ENCODE measurements at places on chromosomes 1 and 21. TPM values are rescaled to one million over a fixed set of nuclear protein-coding genes. Genes with fewer than 3 reads are reported as not detected.

The BEND5 gene
- total RNA-seq, result 1.1 TPM

The NIT1 gene
- total RNA-seq, result 33.9 TPM

The ZNF670 gene
- total RNA-seq, result 3.2 TPM

The ZNF695 gene
- total RNA-seq, result 0.38 TPM

The C2CD2 gene
- 5.0 TPM for total RNA-seq

The S100B gene
- 0.91 TPM for total RNA-seq

The CLDN17 gene
- not detected for total RNA-seq

The DMRTA2 gene
- not detected for total RNA-seq

The DENND2C gene
- 0.75 TPM for total RNA-seq

The BLACAT1 gene
- total RNA-seq, result not detected

The S100A14 gene
- total RNA-seq, result not detected

The CHODL gene
- total RNA-seq, result not detected

The CD53 gene
- total RNA-seq, result 194 TPM

GRCh38 chr1:53573522-53573921 lies 114.3 kb downstream of the DMRTB1 start:
- DNase-seq, result no peak
- peaks cover 7% of the 10 kb centered on the region for H3K4me1 ChIP-seq
- H3K27me3 ChIP-seq, result no peaks in the 10 kb centered on the region
- no peak overlapping the region for H3K27ac ChIP-seq
- no peaks in the 10 kb centered on the region for H3K36me3 ChIP-seq

GRCh38 chr1:8745749-8746390 lies 71.6 kb downstream of the RERE start:
- H3K4me1 ChIP-seq, result no peaks in the 10 kb centered on the region
- H3K27ac ChIP-seq, result no peak overlapping the region
- H3K36me3 ChIP-seq, result no peaks in the 10 kb centered on the region

GRCh38 chr1:230191079-230191804 lies 124.2 kb downstream of the GALNT2 start:
- H3K27ac ChIP-seq, result no peak overlapping the region
- H3K27me3 ChIP-seq, result no peaks in the 10 kb centered on the region
- no peak for DNase-seq
- peaks cover 13% of the 10 kb centered on the region for H3K4me1 ChIP-seq
- no peaks in the 10 kb centered on the region for H3K36me3 ChIP-seq

DNA sequence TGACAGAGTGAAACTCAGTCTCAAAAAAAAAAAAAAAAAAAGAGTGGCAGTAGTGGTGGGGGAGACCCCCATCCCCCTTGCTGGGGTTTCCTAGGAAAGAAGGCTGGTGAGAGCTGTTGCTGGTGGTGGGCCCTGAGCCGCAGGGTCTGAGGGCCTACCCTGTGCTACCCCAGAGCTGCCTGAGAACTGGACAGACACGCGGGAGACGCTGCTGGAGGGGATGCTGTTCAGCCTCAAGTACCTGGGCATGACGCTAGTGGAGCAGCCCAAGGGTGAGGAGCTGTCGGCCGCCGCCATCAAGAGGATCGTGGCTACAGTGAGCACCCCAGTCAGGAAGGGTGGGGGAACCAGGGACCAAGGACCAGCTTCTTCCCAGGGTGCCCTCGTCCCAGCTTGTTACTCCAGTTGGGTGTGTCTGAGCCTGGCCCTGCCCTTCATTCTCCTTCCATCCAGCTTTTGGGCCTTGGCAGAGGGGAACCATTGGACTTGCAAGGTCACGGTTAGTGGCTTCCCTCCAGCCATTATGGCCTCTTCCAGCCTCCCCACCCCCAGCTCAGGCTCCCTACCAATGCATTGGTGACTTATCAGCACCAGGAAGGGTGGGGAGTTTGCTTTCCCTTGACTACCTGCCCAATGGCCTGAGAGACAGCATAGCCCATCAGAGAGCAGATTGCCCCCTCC lies 10.5 kb downstream of the LDLRAP1 start:
- H3K27ac ChIP-seq, result no peak overlapping the region
- H3K27me3 ChIP-seq, result no peaks in the 10 kb centered on the region
- H3K4me1 ChIP-seq, result peaks cover 100% of the 10 kb centered on the region
- no peak for DNase-seq
- peaks cover 29% of the 10 kb centered on the region for H3K36me3 ChIP-seq

- no peaks in the 10 kb centered on the region for H3K27me3 ChIP-seq
- H3K27ac ChIP-seq, result peak overlapping the region; percentile 97
- H3K4me3 ChIP-seq, result peak overlapping the region; percentile 82
- no peaks in the 10 kb centered on the region for H3K36me3 ChIP-seq
- peaks cover 13% of the 10 kb centered on the region for H3K4me1 ChIP-seq
Observed at GRCh38 chr1:15836772-15837669, 10.5 kb upstream of the SPEN start.

GRCh38 chr1:186102547-186103148 lies 272.4 kb downstream of the TPR start:
- no peaks in the 10 kb centered on the region for H3K4me1 ChIP-seq
- H3K27ac ChIP-seq, result no peak overlapping the region
- H3K4me3 ChIP-seq, result no peak overlapping the region
- DNase-seq, result no peak

GRCh38 chr1:234735476-234735875 lies 125.5 kb upstream of the IRF2BP2 start:
- no peaks in the 10 kb centered on the region for H3K27me3 ChIP-seq
- no peaks in the 10 kb centered on the region for H3K36me3 ChIP-seq
- no peak for DNase-seq
- peaks cover 24% of the 10 kb centered on the region for H3K4me1 ChIP-seq

DNA sequence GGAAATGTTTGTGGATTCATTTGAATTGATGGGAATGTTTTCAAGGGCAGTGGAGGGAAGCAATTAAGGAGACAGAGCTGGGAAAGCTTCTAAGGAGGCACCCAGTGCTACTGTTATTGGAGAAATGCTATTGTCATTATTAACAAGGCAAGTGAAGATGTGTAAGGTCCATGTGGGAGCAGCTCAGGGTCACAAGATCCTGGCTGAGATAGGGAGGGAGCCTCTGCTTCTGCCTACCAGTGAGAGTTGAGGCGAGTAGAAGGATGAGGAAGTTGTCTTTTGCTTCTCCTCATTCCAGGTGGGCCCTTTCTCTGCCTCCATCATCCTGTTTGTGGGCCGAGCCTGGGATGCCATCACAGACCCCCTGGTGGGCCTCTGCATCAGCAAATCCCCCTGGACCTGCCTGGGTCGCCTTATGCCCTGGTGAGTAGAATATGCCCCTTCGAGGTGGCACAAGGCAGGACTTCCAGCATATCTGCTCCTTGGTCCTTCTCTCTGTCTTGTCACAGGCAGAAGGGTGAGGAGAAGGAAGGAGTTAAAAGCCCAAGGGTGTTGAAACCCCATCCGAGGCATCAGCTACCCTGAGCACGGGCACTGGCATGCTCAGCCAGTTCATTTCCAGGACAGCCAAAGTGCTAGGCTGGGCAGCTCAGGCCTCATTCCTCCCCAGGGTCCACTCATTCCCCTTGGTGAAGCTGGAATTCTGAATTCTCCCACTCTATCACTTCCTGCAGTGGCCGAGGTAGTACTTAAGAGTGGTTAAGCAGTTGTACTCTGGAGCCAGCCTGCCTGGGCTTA lies 3.7 kb downstream of the MFSD2A start:
- H3K27me3 ChIP-seq, result no peaks in the 10 kb centered on the region
- H3K36me3 ChIP-seq, result no peaks in the 10 kb centered on the region
- H3K4me1 ChIP-seq, result peaks cover 20% of the 10 kb centered on the region
- H3K27ac ChIP-seq, result no peak overlapping the region

DNA sequence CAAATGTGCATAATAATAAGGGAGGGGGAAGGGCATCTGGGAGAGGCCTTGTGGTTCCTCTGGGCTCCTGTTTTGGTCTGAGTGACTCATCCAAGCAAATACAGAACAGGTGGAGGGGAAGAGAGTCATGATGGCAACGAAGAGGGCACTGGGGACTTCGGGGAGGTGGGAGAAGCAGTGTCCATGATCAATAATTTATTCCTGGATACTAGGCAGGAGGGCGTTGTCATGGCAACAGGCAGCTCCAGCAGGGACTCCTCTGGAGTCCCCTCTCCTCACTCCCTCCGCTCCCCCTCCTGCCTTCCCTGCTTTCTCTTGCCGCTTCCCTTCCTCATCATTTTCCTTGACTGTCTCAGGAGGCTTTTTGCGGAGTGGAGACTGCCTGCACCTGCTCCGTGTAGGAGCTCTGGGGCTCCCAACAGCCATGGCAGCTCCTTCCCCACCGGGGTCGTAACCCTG lies 12.3 kb upstream of the NFASC start:
- no peaks in the 10 kb centered on the region for H3K36me3 ChIP-seq
- no peaks in the 10 kb centered on the region for H3K4me1 ChIP-seq
- no peak overlapping the region for H3K27ac ChIP-seq
- DNase-seq, result no peak
- H3K27me3 ChIP-seq, result peaks cover 4% of the 10 kb centered on the region

- H3K4me3 ChIP-seq, result no peak overlapping the region
- H3K27me3 ChIP-seq, result no peaks in the 10 kb centered on the region
- no peaks in the 10 kb centered on the region for H3K36me3 ChIP-seq
- no peak for DNase-seq
Observed at GRCh38 chr1:93813076-93813475, 65.9 kb downstream of the DNTTIP2 start.

GRCh38 chr1:200296091-200296661 lies 113.7 kb downstream of the ZNF281 start:
- DNase-seq, result no peak
- no peak overlapping the region for H3K27ac ChIP-seq
- no peaks in the 10 kb centered on the region for H3K36me3 ChIP-seq
- H3K4me1 ChIP-seq, result no peaks in the 10 kb centered on the region
- no peak overlapping the region for H3K4me3 ChIP-seq

- no peak overlapping the region for H3K27ac ChIP-seq
- no peaks in the 10 kb centered on the region for H3K27me3 ChIP-seq
- H3K36me3 ChIP-seq, result no peaks in the 10 kb centered on the region
- no peaks in the 10 kb centered on the region for H3K4me1 ChIP-seq
Observed at GRCh38 chr1:94552071-94552586, 10.6 kb upstream of the F3 start.

DNA sequence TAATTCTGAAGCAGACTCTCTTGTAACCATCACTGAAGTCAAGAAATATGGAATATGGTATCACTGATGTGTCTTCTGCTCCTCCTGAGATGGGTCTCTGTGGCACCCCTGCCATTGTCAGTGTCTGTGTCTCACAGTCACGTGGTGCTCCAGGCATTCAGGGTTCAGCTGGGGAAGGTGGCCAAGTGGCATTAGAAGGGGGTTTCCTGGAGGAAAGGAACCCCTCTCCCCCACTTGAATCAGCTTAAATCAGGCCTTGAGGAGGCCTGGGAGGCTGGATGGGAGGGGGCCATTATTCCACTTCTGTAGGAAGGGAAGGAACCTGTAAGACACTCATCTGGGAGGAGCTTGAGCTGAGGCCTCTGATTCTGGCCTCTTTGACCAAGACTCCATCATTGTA lies 20.5 kb downstream of the CYP4B1 start:
- no peaks in the 10 kb centered on the region for H3K4me1 ChIP-seq
- no peak overlapping the region for H3K4me3 ChIP-seq
- DNase-seq, result no peak
- no peaks in the 10 kb centered on the region for H3K27me3 ChIP-seq

DNA sequence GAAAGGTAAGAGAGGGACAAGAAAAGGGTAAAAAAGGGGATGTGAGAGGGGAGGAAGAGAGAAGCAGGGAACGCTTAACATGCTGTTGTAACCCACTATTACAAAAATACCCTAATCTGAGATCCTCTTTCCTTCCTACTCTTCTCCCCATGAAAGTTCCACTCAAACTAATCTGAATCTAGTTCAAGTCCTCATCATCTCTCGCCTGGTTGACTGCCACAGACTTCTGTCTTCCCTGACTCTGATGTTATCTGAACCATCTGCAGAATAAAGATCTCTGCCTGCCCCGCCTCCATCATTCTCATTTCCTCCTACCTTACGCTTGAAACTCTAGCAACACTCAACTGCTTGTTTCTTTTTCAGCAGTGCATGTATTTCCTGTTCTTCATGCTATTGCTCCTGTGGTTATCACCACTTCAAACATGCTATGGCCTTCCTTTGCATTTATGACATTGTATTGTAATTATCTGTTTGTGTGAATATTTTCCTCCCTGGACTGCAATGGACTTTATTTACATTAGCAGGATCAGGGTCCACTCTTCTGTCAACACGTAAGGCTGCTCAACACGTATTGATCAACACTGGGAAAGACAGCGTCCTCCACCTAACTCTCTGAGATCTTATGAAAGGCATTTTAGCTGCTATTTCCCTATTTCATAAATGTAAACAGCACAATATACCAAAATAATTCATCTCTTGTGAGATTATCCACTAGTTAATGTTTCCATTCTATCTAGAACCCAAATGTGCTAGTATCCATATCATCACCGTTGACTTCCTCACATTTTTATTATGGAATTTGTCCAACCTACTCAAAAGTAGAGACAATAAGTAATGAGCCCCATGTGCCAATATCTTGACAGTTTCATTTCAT lies 215.5 kb upstream of the USP25 start:
- no peak overlapping the region for H3K27ac ChIP-seq
- peak; percentile 77 for DNase-seq
- H3K27me3 ChIP-seq, result no peaks in the 10 kb centered on the region
- H3K36me3 ChIP-seq, result no peaks in the 10 kb centered on the region
- peak overlapping the region; percentile 24 for H3K4me3 ChIP-seq
- peaks cover 28% of the 10 kb centered on the region for H3K4me1 ChIP-seq

DNA sequence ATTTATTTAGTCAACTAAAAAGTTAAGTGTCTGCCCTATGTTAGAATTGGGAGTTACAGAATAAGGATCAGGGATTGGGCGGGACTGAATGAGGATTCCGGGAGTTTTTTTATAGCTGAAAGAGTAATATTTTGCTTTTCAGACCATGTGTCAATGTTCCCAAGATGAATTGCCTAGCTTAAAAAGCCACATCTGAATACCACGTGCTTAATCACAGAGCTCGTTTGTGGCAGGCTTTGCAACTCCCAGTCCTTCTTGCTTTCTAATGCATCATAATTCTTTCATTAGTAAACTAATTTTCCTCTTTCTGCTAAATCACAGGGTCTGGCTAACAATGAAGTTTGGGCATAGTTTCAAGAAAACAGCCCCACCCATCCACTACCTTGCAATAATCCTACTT lies 4.2 kb upstream of the BCL10 start:
- H3K36me3 ChIP-seq, result no peaks in the 10 kb centered on the region
- no peak overlapping the region for H3K27ac ChIP-seq
- peaks cover 10% of the 10 kb centered on the region for H3K4me1 ChIP-seq
- DNase-seq, result no peak

DNA sequence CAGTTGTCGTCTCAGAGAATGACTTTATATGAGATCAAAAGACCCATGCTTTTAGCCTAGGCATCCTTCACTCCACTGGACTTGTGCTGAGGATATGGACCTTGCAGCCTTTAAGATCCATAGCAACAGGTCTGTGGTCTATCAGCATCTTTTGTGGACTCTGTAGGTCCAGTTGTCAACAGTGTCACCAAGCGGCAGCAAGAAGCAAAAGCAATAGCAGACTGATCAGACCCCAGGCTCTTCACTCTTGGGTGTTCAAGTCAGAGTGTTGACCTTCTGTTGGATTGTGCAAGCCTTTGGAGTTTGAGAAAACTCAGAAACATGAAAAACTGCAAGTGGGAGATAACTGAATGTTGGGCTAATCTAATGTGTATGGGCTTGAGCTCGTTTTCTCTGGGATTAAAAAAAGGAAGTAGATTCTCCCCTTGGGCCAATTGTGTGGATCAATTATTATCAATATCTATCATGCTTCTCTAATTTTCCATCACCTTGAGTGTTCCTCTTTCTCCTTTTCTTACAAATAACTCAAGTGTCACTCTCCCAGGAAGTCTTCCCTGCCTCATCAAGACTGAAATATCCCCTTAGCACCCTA lies 144.2 kb downstream of the LYPLAL1 start:
- no peak overlapping the region for H3K27ac ChIP-seq
- H3K4me3 ChIP-seq, result no peak overlapping the region
- no peaks in the 10 kb centered on the region for H3K4me1 ChIP-seq
- H3K36me3 ChIP-seq, result no peaks in the 10 kb centered on the region
- DNase-seq, result no peak
- no peaks in the 10 kb centered on the region for H3K27me3 ChIP-seq

GRCh38 chr1:201019321-201019977 lies 4.1 kb downstream of the KIF21B start:
- no peaks in the 10 kb centered on the region for H3K36me3 ChIP-seq
- peak; percentile 91 for DNase-seq

Data from CD8-positive, alpha-beta memory T cell (primary cell).